ENCODE measurements at places on chromosomes 5 and 9. TPM values are rescaled to one million over a fixed set of nuclear protein-coding genes. Genes with fewer than 3 reads are reported as not detected.

FOXD4L4 gene
- 0.22 TPM for total RNA-seq

UQCRQ gene
- total RNA-seq = 83.0 TPM

ACOT12 gene
- total RNA-seq = 0.37 TPM

PRRX2 gene
- 2.0 TPM for total RNA-seq

MAPKAP1 gene
- 84.0 TPM for total RNA-seq

PCDHAC1 gene
- 0.11 TPM for total RNA-seq

SCGB3A1 gene
- not detected for total RNA-seq

PRSS3 gene
- total RNA-seq = 22.4 TPM

SLC6A18 gene
- not detected for total RNA-seq

Data from uterine smooth muscle cell (primary cell).